SW 1271 (cell line): ENCODE measurements at places on chromosomes 1 and 21.

DNA sequence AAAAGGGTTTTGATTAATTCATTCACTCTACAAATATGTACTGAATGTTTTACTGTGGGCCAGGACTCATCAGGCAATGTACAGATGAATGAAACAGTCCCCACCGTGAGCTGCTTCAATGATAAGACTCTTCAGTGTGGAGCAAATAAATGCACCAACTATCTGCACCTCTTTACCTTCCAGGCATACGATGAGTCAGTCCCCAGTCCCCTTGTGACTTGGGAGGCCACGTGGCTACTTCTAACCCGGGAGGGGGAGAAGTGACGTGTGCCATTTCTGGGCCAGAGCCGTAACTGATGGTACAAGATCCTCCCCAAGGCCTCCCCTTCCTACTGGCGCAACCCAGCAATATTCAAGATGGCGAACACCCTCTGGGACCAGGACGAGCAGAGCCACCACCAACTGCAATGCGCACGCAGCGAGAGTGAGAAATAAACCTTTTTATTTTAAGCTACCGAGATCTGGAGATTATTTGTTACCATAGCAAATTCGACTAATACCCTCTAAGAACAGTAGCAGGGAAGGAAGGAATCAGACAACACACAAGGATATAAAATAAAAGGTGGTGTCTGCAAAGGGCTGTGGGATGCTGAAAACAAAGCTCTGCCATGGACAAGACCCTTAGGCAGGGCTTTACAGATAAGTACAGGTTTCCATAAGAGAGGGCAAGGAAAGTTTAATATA, 74.5 kb downstream of the NPHP4 start:
- no peak for DNase-seq

GRCh38 chr1:231421546-231421970, 529 bp downstream of the EGLN1 start:
- DNase-seq: no peak

- no peak for DNase-seq
These were observed 106.5 kb downstream of the SLC16A1 start for GRCh38 chr1:112849425-112850033.

DNA sequence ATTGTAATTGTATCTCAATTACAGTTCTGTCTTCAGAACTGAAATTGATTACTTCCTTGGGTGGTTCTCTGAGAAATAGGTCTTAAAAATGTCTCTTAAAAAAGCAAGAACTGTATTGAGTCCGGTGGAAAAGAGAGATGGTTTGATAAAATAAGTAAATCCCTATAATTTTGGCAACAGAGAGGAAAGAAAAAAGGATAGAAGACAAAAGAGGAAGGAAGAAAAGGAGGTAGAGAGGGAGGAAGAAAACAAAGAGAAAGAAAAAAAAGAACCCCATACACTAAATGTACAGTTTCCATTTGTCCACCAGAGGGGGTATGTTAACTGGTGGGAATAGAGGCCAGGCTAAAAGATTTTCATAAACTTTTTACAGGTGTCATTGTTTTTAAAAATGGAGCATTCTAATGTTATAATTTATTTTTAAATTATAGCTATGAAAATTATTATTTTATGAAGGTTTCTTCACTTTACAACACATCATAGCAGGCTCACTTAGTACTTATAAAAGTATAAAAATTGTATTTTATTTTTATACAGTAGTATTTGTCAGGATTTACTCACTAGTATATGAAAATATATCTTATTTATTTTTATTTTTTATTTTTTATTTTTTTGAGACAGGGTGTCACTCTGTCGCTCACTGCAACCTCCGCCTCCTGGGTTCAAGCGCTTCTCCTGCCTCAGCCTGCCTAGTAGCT, 2.1 kb upstream of the UBE2T start:
- peak; percentile 50 for DNase-seq

DNA sequence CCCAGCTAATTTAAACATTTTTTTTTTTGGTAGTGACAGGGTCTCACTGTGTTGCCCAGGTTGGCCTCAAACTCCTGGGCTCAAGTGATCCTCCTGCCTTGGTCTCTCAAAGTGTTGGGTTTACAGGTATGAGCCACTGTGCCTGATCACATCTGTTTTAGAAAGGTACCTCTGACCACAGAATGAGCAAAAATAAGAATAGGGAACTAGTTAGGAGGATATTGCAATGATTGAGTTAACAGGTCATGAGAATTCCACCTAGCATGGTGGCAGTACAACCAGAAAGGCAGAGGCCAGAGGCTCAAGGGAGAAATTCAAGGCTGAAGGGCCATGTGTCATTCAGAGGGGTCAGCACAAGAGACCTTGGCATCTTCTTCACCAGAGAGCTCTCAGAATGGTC, 49.6 kb downstream of the ELAPOR1 start:
- DNase-seq: no peak

DNA sequence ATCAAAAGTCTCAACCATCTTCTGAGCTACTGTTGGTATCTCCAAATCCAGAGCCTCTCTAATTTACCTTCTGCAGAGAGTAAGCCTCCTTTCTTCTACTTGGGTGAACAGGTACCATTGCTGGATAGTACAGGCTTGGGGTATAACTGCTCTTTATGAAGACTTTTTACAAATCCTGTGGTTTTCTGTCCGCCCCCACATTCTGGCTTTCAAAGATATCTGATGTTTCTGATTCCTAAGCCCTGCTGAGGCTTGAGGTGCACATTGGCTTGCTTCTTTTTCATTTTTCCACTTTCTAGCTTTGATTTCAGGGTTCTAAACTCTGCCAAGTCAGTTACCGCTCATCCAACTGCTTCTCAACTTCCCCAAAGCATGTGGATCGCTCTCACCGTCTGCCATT, 37.1 kb downstream of the TENT5C start:
- DNase-seq: no peak

DNA sequence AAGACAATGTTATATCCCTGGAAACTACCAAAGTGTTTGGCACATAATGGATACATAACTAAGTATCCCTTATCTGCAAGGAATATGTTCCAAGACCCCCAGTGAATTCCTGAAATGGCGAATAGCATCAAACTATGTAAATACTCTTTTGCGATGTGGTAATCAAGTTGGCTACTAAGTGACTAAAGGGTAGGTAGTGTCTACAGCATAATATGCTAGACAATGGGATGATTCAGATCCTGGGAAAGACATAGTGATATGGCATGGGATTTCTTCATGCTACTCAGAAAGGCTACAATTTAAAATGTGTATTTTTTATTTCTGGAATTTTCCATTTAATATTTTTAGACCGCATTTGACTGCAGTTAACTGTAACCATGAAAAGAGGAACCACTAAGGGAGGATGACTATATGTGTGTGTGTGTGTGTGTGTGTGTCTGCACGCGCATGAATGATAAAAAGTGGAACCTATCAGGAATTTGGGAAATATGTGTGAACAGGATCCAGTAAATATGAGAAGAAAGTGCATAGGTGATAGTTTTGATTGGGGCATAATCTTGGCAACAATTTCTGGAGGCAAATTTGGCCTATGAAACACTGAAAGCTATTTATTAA, 1899.9 kb downstream of the NCAM2 start:
- no peak for DNase-seq

- DNase-seq: peak; percentile 78
These were observed 36.7 kb downstream of the FH start for GRCh38 chr1:241482761-241483250.

DNA sequence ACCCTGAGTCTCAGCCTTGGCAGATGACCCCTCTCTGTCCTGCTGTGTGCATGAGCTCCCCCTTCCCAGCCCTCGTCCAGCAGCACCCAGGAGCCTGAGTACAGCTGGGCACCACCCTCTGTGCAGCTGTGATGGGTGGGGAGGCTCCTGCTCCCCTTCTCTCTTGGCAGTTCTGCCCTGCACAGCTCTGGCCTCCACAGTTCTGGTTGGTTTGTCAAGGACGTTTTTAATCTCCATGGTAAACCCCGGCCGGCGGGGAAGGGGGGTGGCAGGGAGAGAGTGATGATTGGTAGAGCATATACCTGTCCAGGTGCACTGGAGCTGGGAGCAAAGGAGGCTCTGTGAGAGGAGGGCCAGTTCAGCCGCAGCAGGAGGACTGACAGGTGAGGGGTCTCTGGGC, at the start of gene CLCNKA:
Gene CLCNKA, plus strand, starts transcription at position 356 of the 400 bp plus-strand sequence. CDS start 584 bp downstream, outside the sequence.
- no peak for DNase-seq

DNA sequence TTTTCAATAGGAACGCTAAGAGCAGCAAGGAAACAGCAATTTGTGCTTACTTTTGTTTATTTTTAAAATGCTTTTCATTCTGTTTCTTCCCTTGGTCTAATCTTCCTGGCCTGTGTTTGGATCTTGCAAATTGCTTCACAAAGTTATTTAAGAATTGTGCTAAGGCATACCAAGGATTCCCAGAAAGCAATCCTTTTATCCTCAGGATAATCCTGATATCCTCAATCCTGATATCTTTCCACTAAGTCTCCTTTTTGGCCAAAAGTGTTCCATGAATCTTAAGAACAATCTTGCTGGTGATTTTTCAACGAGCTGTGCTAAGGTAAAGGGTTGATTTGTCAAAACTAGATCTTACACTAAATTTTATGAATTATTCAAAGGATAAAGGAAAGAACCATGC, 1577.9 kb downstream of the PLA2G4A start:
- DNase-seq: no peak

- no peak for DNase-seq
These were observed 168.3 kb downstream of the SLC35F3 start for GRCh38 chr1:234072793-234073192.

DNA sequence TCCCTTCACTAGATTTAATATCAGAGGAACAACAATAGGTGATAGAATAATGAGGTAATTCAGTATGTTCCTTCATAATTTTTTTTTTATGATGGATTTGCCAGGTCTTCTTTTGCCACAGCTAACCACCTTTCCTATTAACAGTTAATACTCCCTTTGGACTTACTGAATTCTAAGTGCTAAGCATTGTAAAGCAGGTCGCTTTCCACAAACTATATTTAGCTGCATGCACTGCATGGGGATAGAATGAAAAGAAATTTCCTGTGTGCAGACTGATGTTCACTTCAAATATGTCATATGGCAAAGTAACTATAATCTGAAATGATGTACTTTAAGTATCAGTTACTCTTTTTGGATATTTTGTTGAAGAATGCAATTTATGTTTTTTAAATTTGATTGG, 85.8 kb downstream of the GPR161 start:
- DNase-seq: no peak

GRCh38 chr1:53754484-53755312, 15.7 kb upstream of the GLIS1 start:
- DNase-seq: no peak

- peak; percentile 29 for DNase-seq
These were observed 19.9 kb downstream of the FOXO6 start for GRCh38 chr1:41380979-41381691.

- no peak for DNase-seq
These were observed 451.9 kb upstream of the VAMP3 start for GRCh38 chr1:7319196-7319595.
